Bone marrow (tissue), 2 donors: ENCODE measurements at places on chromosomes 1 and 21.

DNA sequence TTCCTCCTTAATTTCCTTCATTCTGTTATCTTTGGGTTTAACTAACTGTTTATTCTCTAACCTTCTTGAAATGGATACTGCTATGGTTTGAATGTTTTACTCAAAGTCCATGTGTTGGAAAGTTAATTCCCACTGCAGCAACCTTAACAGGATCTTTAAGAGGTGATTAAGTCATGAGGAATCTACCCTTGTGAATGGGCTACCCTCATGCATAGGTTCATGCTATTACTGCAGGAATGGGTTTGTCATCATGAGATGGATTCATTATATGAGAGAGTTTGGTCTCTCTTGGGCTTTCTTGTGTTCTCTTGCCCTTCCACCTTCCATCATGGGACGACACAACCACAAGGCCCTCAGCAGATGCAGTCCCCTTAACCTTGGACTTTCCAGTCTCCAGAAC, 516.9 kb downstream of the ADGRL2 start:
- DNase-seq = no peak

- no peak for DNase-seq
Observed at GRCh38 chr1:204343802-204344201, 15.9 kb downstream of the PLEKHA6 start.

- DNase-seq = no peak
Observed at GRCh38 chr1:161274874-161275273, 16.3 kb downstream of the PCP4L1 start.

DNA sequence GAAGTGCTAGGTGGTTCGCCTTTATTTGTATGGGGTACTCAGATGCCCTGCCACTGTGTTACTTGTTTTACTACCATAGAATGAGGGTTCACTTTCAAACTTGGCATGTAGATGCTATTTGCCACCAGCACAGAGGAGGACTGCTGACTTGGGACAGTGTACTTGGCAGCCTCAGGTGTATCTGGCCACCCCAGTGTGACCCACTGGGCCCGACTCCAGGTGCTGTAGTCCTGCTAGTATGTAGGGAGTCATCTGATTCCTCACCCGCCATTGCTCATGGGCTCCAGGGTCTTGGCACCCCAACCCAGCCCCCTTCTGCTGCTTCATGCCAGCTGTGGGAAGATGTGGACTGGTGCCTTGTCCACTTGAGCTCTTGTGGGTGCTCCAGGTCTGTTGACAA, 40.0 kb downstream of the ZNF678 start:
- no peak for DNase-seq

- no peak for DNase-seq
Observed at GRCh38 chr1:166827426-166827825, 11.8 kb upstream of the POGK start.

DNA sequence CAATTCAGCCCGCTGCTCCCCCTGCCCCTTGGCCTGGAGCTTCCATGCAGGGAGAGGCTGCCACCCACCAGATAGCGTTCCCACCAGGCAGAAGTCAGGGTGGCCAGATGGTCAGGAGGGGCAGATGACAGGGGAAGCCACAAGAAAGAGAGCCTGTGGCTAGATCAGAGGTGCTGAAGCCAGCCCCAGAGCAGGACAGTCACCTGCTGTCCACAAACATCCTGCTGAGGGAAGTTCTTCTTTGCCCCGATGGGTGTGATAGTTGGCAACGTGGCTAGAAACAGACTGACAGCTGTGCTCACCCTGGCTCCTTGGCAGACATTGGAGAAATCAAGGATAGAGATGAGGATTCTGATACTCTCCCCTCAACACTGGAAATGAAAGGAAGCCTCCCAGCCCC, 27.2 kb upstream of the SRP9 start:
- no peak for DNase-seq

GRCh38 chr1:43938383-43938782, 4.8 kb downstream of the ARTN start:
- DNase-seq = no peak

DNA sequence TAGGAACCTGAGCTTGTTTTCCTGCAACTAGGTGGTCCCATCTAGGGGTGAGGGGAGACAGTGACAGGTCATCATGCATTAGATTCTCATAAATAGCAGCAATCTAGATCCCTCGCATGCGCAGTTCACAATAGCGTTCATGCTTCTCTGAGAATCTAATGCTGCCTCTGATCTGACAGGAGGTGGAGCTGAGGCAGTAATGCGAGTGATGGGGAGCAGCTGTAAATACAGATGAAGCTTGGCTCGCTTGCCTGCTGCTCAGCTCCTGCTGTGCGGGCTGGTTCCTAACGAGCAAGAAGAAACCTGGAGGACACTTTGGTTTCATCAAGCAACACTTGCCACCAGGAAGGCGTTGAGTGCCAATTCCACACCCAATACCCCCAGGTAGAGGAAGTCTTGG, 95.1 kb upstream of the OLIG2 start:
- DNase-seq = no peak
